Naive B cell (primary cell): ENCODE measurements at places on chromosomes 16 and 17. TPM values are rescaled to one million over a fixed set of nuclear protein-coding genes. Genes with fewer than 3 reads are reported as not detected.

DNA sequence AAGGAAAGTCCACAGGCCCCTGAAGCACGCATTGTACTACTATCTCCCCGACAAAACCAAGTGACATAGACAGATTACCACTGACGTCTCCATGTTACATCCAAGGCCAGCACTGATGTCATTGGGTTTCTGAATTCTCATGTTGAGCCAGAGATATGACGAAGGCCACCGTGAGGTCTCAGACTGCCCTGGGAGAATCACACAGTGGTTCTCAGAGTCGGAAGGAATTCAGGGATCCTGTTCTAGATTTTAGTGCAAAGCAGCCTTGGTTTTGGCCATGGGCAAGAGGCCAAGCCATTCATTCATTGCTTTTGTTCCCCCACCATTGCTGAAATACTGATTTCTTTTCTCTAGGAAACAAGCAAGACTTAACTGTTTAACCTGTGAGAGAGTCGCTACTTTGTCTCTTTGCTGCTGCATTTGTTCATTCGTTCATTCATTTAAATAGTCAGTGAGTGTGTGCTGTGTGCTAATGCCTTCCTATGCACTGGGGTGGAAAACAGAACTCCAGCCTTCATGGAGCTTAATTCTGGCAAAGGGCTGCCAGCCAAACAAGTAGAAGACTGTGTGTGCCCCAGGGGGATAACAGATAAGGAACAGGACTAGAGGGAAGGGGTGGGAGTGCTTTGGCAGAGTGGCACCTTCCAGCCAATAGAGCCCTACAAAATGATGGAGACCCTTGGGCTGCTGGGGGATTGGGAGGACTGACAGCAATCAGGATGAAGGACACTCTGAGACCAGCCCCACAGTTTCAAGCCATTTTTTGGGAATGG, 222.3 kb downstream of the MSI2 start:
- no peak for DNase-seq

- no peak for DNase-seq
Observed at GRCh38 chr17:43755389-43755875, 3.2 kb downstream of the SOST start.

DNA sequence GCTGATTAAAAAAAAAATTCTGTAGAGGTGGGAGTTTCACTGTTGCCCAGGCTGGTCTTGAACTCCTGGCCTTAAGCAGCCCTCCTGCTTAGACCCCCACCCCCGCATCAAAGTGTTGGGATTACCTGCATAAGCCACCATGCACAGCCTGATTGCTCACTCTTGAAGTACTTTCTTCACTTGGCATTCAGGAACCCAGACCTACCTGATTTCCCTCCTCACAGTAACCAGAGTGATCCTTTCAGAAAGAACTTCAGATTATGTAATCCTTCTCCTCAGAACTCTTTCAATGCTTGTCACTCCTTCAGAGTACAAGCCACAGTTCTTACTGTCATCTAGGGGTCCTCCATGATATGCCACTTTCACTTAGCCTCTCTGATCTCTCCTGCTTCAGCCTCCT, 1.4 kb downstream of the EFCAB13 start:
- peak; percentile 9 for DNase-seq

- DNase-seq, result no peak
Observed at GRCh38 chr16:10210944-10211343, 28.7 kb upstream of the GRIN2A start.

GRCh38 chr16:85673529-85674417, 15.0 kb downstream of the GINS2 start:
- no peak for DNase-seq

- no peak for DNase-seq
Observed at GRCh38 chr17:81437191-81437651, 42.0 kb downstream of the BAHCC1 start.

- no peak for DNase-seq
Observed at GRCh38 chr17:43931062-43931571, 11.2 kb downstream of the PPY start.

Gene CEP295NL
- 1.3 TPM for polyA plus RNA-seq

Gene P2RX1
- 12.7 TPM for polyA plus RNA-seq
